Activated T-cell treated with anti-CD3 and anti-CD28 coated beads for 24 hours (primary cell): ENCODE measurements at places on chromosomes 13 and 19.

- no peak for DNase-seq
These were observed 18.7 kb upstream of the B3GNT3 start for GRCh38 chr19:17775991-17776803.

DNA sequence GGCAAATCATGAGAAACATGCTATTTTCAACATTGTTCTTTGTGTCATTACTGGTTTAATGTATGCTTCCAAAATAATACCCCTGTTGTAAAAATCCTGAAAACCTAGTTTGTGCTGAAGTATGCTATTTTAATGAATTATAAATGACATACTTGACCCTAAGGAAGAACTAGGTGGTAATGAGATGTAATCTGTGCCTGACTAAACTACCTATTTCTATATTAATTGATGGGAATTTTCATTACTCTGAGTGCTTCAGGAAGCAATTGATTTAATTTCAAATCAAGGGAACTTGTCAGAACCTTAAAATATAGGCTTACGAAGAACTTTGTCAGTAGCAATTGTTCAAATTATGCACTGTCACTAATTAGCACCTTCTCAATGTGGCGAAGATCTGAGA is 1005.6 kb upstream of the SLC10A2 start:
- no peak for DNase-seq

- no peak for DNase-seq
These were observed 181.9 kb downstream of the DACH1 start for GRCh38 chr13:71685072-71685471.

GRCh38 chr13:74920361-74920760 is 561.6 kb downstream of the TBC1D4 start:
- DNase-seq, result no peak

DNA sequence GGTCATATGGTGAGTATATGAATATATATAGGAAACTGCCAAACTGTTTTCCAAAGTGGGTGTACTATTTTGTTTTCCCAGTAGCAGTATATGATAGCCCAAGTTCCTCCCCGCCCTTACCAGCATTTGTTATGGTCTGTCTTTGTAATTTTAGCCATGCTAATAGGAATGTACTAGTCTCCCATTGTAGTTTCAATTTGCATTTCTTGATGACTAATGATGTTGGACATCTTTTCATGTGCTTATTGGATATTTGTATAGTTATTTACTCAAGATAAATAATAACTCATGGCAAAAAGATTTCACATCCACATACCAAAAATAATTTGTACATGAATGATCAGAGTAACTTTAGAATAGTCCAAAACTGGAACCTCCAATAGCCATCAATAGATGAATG is 75.3 kb upstream of the SERP2 start:
- DNase-seq, result no peak

DNA sequence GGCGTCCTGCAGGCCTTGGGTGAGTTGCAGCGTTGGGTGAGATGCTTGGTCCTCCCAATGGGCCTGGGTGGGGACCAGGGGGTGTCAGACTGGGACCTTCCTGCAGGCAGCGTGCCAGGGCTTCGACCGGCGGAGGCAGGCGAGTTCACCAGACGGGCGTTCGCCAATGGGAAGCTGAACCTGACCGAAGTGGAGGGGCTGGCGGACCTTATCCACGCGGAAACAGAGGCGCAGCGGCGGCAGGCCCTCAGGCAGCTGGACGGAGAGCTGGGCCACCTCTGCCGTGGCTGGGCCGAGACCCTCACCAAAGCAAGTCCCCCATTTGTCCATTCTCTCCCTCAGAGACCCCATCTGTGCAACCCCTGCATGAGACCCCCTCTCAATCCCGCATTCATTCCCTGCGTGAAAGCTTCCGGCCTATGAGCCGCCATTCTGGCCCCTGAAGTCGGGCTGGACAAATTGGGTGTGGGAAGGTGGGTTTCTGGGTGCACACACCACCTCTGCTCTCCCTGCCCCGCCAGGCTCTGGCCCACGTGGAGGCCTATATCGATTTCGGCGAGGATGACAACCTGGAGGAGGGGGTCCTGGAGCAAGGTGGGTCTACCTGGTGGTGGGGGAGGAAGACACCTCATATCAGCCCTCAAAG is 1.2 kb downstream of the GTPBP3 start:
- no peak for DNase-seq

GRCh38 chr19:56142087-56142787 is 1.1 kb downstream of the ZNF444 start:
- no peak for DNase-seq

GRCh38 chr19:46849610-46850009 is 1.0 kb downstream of the AP2S1 start:
- DNase-seq, result no peak

- no peak for DNase-seq
These were observed 152.0 kb downstream of the NUFIP1 start for GRCh38 chr13:44837250-44837649.

DNA sequence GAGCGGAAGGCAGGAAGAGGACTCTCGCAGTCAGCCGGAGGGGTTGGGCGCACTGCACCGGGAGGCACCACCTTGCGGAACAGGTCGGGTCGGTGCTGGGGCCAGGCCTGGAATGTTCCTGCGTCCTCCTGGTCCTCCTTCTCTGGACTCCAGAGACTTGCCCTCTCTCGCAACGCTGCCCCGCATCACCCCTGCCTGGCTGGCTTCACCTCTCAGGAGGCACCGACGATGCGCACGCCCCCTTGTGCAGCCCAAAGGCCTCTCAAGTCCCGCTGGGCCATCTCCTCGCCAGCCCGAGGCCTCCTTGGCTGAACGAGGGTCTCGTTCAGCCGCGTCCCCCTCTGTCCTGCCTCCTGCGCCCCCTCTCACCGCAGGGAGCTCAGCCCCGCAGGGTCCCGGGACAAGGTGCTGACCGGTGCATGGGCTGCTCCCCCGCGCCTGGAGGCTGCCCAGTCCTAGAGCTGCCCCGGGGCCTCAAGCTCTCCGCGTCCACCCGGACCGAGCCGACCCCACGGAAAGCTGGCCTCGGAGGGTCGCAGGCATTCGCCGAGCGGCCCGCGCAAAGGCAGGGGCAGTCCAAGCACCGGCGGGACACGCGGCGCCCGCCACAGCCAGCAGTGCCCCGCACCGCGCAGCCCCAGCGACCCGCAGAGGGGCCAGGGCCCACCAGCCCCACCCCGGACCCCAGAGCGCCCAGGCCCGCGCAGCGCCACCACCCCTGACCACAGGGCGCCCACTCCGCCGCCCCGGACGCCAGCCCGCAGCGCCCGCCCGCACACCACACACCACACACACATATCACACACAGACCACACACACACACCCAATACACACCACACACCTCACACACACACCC is 133.8 kb downstream of the CRYL1 start:
- DNase-seq, result no peak

- peak; percentile 6 for DNase-seq
These were observed 41.3 kb upstream of the IGFL4 start for GRCh38 chr19:46081928-46082727.

DNA sequence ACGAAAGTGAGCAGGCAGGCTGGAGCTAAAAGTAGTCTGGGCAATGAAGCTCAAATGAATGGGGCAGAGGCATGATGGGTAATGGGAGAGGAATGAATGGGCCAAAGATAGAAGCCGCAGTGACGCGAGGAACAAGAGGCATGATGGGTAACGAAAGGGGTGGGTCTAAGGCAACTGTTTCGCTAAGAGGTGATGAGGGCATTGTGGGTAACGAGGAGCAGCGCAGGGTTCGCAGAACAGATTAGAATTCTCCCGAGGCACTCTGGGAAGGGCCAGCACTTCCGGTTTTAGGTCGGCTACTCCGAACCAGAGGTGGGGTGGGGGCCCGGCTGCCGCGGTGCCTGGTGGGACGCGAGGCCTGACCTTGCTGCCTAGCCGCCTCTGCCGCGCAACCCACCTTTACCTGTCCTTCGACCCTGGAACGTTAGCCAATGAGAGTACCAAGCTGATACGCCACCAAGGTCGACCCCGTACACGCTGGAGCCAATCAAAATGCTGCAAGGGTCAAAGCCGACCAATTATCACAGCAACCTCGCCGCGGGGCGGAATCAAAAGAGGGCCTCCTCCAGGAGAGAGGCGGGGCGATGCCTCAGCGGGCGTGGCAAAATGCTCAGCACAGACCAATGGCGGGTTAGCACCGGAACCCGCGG is 563 bp upstream of the TOMM40 start:
- no peak for DNase-seq

DNA sequence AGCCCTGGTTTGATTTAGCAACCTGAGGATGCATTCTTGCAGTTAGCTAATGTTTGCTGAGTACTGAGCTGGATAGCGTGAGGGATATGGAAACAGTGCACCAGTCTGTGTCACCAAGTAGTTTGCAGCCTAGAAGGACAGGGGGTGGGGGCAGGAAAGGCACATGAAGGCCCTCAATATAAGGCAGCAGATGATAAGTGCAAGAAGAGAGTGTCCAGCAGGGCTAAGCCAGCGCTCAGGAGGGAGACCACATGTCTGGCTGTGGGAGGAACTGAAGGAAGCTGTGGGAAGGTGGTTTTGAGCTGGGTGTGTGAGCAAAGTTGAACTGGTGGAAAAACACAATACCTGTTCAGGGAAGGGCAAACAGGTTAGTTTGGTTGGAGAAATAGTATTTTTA is 1.7 kb downstream of the CXCL17 start:
- no peak for DNase-seq

GRCh38 chr19:18340990-18341868 is 831 bp downstream of the PGPEP1 start:
- peak; percentile 63 for DNase-seq

GRCh38 chr13:112843392-112844111 is 125.5 kb upstream of the MCF2L start:
- no peak for DNase-seq

DNA sequence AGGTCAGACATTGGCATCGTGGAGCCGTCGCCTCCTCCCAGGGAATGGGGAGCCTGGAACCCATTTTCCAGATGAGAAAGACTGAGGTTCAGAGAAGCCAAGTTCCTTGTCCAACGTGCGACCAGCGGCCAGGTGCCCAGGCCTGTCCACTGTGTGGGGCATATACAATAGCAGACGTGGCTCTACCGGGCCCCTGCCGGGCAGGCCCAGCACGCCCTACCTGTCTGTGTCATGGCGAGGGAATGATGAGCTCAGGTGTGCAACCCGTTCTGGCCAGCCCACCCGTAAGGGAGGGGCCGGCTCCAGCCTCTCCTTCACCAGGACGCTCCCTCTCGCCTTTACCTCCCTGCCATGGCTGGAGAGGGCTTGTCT is 837 bp downstream of the GNA15 start:
- no peak for DNase-seq

- no peak for DNase-seq
These were observed 31.2 kb upstream of the CACNA1A start for GRCh38 chr19:13537454-13537853.

GRCh38 chr13:34469196-34469986 is 472.7 kb upstream of the NBEA start:
- no peak for DNase-seq

- no peak for DNase-seq
These were observed 79.4 kb downstream of the ZIC5 start for GRCh38 chr13:99892196-99892613.

GRCh38 chr19:40056505-40056904 is 474 bp upstream of the ZNF780B start:
- no peak for DNase-seq

- DNase-seq, result no peak
These were observed 117.6 kb upstream of the MAB21L1 start for GRCh38 chr13:35594096-35594495.

GRCh38 chr13:22468824-22469223 is 712.0 kb upstream of the SGCG start:
- no peak for DNase-seq

DNA sequence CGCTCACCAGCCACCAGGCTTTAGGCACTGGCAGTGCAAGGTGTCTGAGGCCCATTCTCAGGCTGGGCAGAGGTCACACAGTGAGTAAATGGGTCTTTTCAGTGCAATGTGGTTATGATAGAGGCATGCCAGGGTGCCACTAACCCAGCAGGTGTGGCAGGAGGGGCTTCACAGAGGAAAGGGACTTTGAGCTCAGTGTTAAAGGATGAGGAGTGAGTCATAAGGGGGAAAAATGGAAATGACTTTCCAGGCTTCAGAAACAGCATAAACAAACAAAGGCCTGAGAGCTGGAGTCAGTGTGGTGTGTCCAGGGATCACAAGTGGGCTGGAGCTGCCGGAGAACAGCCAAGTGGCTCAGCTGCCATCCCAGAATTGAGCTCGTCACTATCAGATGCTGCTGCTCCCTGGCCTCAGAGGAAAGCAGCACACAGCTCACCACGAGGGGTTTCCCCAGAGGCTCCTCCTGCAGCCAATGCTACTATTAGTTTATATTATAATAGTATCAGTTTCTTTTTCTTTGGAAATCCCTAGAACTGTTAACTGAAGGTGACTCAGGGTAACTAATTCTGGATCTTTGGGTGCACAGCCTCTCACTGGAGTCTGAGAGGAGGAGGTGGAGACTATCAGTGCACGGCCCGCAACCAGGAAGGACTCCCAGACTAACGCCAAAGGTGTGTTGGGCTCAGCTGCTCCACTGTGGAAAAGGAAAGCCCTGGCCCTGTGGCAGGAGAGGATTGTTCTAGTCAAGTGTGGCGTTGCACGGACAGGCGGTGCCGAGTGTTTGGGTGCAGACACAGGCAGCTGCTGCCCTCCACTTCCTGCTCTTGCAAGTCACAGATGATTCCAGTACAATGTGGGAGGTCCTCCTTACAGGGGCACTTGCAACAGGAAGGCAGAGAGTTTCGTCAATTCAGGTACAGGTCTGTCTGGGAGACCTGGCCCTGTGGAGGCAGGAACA is 39.5 kb downstream of the DHRS12 start:
- peak; percentile 63 for DNase-seq

DNA sequence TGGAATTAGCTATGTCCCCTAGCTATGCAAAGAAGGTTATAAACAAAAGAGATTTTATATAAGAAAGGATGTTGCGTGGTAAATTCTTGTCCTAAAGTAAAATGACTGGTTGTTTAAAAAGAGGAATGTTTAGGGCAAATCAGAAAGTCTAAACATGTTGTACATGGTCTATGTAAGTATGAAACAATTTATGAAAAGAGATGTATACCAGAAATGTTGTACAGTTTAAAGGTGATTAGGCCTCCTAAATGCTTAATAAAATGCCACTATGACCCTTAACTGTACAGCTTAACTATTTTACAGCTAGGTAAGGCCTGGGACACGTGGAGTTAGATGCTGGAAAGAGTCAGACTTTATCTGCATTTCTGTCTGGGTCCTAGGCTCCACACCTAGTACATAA is 775.9 kb upstream of the KLHL1 start:
- no peak for DNase-seq

- DNase-seq, result no peak
These were observed 49.9 kb downstream of the SOX21 start for GRCh38 chr13:94662274-94662945.

DNA sequence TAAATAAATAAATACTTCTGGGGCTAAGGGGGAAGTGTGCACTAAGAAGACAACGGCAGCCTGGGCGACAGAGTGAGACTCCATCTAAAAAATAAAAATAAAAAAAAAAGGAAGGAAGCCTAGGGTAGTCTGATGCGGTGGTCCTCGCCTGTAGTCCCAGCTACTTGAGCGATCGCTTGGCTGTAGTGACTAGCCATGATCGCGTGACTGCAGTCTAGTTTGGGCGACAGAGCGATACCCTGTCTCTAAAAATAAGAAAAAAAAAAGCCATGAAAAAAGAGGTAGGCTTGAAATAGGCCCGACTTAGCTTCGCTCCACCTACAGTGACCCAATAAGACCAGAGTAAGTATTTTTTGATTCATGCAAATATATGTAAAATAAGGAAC is 661 bp upstream of the BABAM1 start:
- DNase-seq, result no peak

GRCh38 chr19:958967-959855 is 24.9 kb upstream of the WDR18 start:
- DNase-seq, result peak; percentile 35

GRCh38 chr19:50531171-50531612 is 17.5 kb upstream of the ASPDH start:
- no peak for DNase-seq

- DNase-seq, result no peak
These were observed 43.4 kb downstream of the COL4A2 start for GRCh38 chr13:110350509-110350908.
